ENCODE measurements at places on chromosomes 5 and 9.

- DNase-seq, result no peak
Observed at GRCh38 chr5:87190041-87190440, 77.6 kb upstream of the RASA1 start.

DNA sequence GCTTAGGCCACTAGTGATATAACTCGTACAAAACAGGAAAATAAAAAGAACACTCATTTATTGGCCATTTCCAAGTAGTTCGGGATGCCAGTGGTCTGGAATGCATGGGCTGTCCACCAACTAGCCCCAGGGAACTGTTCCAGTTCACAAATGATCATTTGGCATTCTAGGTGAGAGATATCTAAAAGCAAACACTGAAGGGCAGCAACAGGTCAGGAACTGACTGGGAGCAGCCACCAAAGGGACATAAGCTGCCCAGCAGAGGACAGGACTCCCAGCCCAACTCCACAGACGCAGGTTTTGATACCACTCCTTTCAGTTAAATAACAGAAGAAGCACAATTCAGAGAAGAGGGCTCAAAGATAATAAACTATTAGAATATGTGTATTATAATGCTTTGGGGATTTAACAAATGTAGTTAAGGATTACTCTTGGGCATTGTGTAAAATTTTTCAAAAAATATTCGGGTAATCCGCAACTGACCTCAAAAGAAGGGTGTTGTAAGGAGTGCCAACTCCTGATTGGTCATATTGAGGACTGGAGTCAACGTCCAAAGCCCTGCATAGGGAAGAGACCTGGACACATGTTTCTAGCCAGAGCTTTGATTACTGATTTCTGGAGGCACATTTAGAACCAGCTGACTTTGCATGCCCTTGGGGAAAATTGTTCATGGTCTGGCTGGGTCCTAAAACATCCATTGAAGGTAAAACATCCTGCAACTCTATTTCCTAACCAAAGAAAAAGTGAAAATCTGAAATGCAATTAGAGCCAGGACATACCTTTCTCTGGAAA is 320.0 kb downstream of the DNAH5 start:
- DNase-seq, result no peak

DNA sequence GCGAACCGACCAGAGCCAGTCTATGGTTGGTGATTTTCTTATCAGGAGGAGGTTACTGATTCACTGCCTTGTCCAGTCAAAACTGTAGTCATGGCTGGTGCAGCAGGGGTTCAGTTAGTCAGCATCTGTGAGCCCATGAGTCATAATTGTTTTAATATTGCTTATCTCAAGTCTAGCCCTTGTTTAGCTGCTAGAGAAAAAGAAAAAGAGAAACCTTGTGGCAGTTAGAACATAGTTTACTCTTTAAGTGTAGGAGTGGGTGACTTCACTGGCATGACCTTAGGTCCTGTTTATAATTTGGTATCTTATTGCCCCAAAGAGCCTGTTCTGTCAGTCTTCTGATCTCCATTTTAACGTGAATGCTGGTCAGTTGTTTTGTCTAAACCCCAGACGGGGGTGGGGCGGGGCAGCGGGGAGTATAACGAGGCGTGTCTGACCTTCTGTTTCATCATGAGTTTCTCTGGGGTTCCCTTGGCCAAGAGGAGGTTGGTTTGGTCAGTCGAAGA is 76.9 kb upstream of the NFIL3 start:
- DNase-seq, result no peak

- no peak for DNase-seq
Observed at GRCh38 chr5:9621379-9621903, 8.7 kb downstream of the TAS2R1 start.

DNA sequence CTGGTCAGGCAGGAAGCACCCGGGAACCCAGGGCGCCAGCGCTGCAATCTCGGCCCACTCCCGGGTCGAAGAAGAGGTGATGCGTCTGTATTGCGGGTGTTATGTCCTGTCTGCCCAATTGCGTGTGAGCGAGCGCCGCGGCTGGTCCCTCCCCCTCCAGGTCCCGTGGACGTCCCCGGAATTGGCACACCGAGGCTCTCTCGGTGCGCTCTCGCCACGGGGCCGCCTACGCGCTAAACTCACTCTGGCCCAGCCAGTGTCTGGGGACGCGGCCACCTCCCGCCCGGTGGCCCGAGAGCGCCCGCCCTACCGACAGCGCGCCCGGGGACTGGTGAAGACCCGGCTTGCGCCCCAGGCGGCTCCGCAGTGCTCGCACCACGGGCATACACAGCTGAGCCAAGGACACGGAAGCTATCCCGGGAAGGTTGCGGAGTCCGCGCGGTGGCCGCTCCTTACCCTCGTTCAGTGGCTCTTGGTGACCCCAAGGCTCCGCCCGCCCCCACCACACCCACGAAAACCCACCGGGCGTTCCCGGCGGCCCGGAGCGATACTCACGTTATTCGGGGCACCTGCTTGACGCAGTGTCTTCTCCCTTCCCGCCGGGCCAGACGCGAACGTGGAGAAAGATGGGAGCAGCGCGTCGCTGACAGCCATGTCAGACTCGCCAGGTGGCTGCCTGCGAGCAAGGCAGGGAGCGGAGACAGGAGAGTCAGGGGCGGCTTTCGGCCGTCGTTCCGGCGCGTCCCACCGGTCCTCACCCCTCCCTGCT is 1.0 kb downstream of the KLF4 start:
- DNase-seq, result no peak

DNA sequence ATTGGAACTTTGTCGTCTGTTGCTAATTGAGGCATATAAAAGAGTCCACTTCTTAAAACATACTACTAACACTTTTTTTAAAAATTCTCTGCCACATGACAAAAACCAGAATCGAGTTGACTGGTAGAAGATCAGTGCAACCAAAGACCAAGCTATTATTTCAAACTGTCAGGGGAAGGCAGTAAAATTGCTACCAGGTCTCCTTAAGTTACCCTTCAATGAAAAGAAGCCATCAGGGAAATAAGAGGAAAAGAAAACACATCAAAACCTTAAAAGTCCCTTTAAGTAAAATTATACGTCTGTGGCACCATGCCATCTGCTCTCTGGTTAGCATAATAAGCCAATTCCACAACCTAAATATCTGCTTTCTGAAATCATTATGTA is 9.6 kb downstream of the ZNF608 start:
- no peak for DNase-seq

GRCh38 chr5:132812123-132812765 is 858 bp upstream of the SOWAHA start:
- DNase-seq, result no peak

- no peak for DNase-seq
Observed at GRCh38 chr9:77661566-77662085, 13.5 kb upstream of the GNA14 start.
